ENCODE measurements at places on chromosomes 12 and 14.

GRCh38 chr14:57246933-57247657 is 21.6 kb downstream of the EXOC5 start:
- DNase-seq, result no peak

GRCh38 chr14:53090853-53091252 is 62.3 kb downstream of the DDHD1 start:
- no peak for DNase-seq

DNA sequence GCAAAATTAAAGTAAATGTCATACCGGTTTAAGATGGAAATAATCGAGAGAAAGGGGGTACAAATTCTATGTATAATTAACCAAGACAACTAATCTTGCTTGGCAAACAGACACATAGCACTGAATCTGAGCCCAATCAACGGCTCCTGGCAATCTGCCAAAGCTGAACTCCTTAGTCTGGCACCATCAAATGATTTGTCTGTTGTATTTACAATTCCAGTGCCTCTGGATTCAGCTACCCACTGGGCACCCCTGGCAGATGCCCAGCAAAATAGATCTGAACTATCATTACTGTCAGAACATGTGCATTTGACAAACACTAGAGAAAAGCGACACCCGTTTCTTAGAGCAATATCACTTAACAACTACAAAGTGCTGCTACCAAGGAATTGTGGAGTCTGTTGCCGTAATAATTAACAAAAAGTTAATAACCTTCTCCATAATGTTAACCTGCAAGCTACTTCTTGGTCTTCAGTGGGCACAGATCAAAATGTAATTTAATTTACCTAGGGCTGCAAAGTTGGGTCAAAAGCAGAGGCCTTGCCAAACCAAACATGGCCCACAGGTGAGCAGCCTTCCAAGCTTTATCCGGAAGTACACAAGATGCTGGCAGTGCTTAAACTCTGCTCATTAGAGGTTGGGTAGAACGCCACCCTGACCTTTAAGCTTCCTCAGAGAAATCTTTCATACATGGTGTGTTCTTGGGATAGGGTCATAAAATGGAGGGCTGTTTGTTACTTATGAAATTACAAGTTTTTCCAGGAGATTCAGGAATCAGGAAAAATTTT is 7.6 kb downstream of the EGLN3 start:
- no peak for DNase-seq

GRCh38 chr14:68888025-68888850 is 90.9 kb downstream of the ACTN1 start:
- DNase-seq, result no peak

GRCh38 chr12:27651201-27651600 is 45.0 kb upstream of the REP15 start:
- no peak for DNase-seq

- no peak for DNase-seq
Observed at GRCh38 chr14:28746247-28746646, 20.3 kb upstream of the FOXG1 start.

- DNase-seq, result no peak
Observed at GRCh38 chr14:95185767-95186392, 28.6 kb upstream of the DICER1 start.

DNA sequence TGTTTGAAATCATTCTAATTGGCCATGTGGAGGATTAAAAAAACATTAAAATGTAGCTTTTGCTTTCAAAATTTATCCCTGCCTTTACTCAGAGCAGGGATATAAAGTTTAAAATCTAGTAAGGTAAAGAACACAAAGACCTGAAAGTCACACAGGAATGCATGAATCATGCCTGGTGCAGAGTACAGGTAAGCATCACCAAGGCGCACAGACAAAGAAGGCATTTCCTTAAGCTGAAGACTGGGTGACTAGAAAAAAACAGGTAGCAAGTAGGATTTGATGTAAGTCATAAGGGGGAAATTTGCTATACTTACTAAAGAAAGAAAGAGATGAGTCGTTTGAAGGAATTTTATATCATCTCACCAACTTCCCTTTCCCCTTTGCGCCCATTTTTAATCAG is 405.6 kb downstream of the GXYLT1 start:
- no peak for DNase-seq

DNA sequence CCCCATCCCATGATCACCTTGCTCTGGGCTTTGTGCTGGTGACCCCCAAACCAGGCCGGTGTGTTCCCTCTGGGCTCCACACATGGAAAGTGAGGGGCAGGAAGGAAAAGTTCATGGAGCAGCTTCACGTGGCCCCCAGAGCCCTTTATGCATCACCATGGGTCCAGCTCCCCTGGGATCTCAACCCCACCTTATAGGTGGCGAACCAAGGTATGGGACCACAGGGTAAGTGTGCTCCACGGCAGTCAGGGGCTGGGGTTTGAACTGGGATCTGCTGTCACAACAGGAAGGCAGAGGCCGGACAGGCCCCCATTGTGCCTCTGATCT is 7.4 kb upstream of the BEGAIN start:
- no peak for DNase-seq

DNA sequence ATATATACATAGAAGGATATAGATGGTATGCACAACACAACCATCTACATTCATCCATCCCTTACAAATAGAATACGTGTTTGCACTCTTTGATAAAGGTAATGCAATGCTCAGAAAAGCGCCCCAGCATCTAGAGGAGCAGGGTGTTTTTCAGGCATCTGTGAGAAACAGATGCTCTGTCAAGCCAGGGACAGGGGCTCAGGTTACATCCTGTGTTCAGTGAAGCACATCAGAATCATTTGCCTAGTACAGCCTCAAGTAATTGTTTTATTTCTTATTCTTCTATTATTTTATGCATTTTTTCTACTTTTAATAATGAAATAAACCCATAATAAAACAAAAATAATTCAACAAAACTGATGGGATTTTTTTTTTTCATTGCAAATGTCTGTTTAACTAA is 50.5 kb upstream of the HIF1A start:
- DNase-seq, result no peak

GRCh38 chr14:96830946-96831345 is 33.8 kb downstream of the VRK1 start:
- no peak for DNase-seq
